ENCODE measurements at places on chromosomes 11 and 22.
A peak's percentile ranks its signal among the peaks of the same experiment; 100 is the strongest.

GRCh38 chr11:79062814-79063762 is 377.7 kb downstream of the TENM4 start:
- no peaks in the 10 kb centered on the region for H3K36me3 ChIP-seq
- no peak overlapping the region for H3K4me3 ChIP-seq
- no peaks in the 10 kb centered on the region for H3K4me1 ChIP-seq
- DNase-seq: no peak
- H3K27me3 ChIP-seq: no peaks in the 10 kb centered on the region
- H3K27ac ChIP-seq: no peak overlapping the region

GRCh38 chr11:38123673-38124072 is 1525.6 kb upstream of the RAG2 start:
- no peak overlapping the region for H3K4me3 ChIP-seq
- no peaks in the 10 kb centered on the region for H3K36me3 ChIP-seq
- no peaks in the 10 kb centered on the region for H3K27me3 ChIP-seq

- H3K36me3 ChIP-seq: no peaks in the 10 kb centered on the region
- H3K27ac ChIP-seq: no peak overlapping the region
- H3K4me1 ChIP-seq: no peaks in the 10 kb centered on the region
- H3K4me3 ChIP-seq: no peak overlapping the region
Observed at GRCh38 chr22:44217346-44217745, 36.6 kb downstream of the PARVG start.

- H3K4me3 ChIP-seq: no peak overlapping the region
- no peaks in the 10 kb centered on the region for H3K4me1 ChIP-seq
- no peaks in the 10 kb centered on the region for H3K27me3 ChIP-seq
Observed at GRCh38 chr11:82406611-82407010, 327.1 kb downstream of the FAM181B start.

DNA sequence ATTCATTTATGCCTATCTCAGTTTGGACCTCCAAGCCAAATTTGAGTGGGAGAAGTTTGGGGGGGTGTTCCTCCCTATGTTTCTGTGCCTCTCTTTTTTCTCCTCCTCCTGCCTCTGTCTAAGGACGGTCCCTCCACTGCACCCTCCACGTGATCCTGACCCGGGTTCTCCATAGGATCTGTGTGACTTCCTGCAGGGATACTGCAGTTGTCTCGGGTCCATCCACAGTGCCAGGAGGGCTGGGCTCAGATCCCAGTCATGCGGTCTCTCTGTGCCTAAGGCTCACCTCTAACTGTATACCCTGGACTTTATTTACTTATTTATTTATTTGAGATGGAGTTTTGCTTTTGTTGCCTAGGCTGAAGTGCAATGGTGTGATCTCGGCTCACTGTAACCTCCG is 1354.5 kb downstream of the BRD1 start:
- no peaks in the 10 kb centered on the region for H3K36me3 ChIP-seq
- no peaks in the 10 kb centered on the region for H3K27me3 ChIP-seq
- DNase-seq: no peak
- no peaks in the 10 kb centered on the region for H3K4me1 ChIP-seq
- H3K27ac ChIP-seq: no peak overlapping the region

DNA sequence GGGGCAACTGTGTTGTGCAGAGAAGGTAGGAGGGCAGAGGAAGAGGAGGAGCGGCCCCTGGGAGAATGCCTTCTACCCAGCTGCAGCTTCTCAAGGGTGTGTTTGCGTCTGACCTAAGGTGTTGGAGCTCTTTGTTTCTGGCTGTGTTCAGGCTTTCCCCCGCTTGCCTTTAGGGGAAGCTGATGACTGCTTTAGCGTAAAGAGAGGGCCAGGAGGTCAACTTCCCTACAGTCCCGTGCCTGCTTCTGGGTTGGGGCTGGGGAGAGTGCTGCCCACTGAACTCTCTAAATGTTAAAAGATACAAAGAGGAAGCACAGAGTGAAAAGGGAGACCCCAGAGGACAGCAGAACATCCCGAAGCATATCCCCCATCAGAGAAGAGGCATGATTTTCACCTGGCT is 99.2 kb downstream of the PTPRJ start:
- no peaks in the 10 kb centered on the region for H3K27me3 ChIP-seq
- H3K4me1 ChIP-seq: peaks cover 60% of the 10 kb centered on the region
- H3K27ac ChIP-seq: peak overlapping the region; percentile 61
- no peak for DNase-seq

- DNase-seq: no peak
- no peaks in the 10 kb centered on the region for H3K4me1 ChIP-seq
- H3K27me3 ChIP-seq: no peaks in the 10 kb centered on the region
- H3K4me3 ChIP-seq: no peak overlapping the region
- H3K36me3 ChIP-seq: peaks cover 2% of the 10 kb centered on the region
- H3K27ac ChIP-seq: no peak overlapping the region
Observed at GRCh38 chr11:14934641-14935351, 37.4 kb downstream of the CALCA start.

DNA sequence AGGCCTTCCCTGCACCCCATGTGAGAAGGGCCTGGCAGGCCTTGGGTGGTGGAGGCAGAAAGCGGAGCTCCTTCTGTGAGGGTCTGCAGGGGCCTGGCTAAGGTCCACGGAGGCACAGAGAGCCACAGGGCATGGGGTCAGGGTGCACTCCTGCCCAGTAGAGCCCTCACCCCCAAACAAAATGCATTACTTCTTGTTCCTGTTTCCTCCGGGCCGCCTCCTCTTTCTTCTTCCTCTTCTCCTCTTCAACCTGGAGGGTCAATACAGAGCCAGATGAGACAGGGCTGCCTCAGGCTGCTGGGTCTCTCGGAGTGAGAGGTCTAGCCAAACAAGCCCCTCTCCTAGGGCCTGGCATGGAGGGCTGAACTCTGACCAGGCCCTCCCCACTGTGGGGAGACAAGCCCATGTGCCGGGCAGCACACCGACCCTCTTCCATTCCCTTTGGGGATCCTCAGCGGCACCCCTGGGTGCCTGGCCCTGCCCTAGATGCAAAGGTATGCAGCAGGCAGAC is 10.3 kb upstream of the NAP1L4 start:
- peaks cover 6% of the 10 kb centered on the region for H3K4me1 ChIP-seq
- no peak overlapping the region for H3K4me3 ChIP-seq
- peak; percentile 17 for DNase-seq
- peaks cover 54% of the 10 kb centered on the region for H3K36me3 ChIP-seq
- H3K27ac ChIP-seq: peak overlapping the region; percentile 60

GRCh38 chr11:109788948-109789490 is 304.2 kb upstream of the ZC3H12C start:
- no peaks in the 10 kb centered on the region for H3K4me1 ChIP-seq
- no peak for DNase-seq
- no peak overlapping the region for H3K4me3 ChIP-seq
- H3K27me3 ChIP-seq: no peaks in the 10 kb centered on the region

DNA sequence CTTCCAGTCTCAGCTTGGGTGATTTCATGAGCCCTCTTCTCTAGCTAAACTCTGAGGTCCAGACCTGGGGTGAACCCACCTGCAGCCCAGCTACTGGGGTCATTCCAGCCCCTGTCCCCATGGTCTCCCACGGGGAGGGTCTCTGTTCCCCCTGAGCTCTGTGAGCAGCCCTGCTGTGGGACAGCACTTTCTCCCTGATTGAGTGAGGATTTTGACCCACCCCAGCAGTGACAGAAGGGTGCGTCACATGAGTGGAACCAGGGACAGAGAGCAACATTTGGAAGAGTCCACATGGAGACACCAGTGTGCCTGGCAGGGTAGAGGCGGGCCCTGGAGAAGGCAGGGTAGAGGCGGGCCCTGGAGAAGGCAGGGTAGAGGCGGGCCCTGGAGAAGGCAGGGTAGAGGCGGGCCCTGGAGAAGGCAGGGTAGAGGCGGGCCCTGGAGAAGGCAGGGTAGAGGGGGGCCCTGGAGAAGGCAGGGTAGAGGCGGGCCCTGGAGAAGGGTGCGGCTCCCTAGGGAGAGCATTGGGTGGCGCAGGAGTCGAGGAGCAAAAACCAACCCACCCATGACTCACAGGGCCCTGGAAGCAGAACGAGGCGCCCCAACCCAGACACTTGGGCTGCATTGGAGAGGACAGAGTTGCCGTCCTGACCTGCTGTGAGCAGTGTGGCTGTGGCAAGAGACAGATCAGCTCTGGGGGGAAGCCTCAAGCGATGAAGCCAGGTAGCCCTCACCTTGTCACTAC is 227.7 kb upstream of the B3GAT1 start:
- peaks cover 15% of the 10 kb centered on the region for H3K27me3 ChIP-seq
- no peak for DNase-seq
- no peak overlapping the region for H3K27ac ChIP-seq
- H3K4me3 ChIP-seq: no peak overlapping the region
- H3K4me1 ChIP-seq: no peaks in the 10 kb centered on the region

GRCh38 chr11:115119146-115119545 is 385.1 kb downstream of the CADM1 start:
- no peaks in the 10 kb centered on the region for H3K36me3 ChIP-seq
- no peaks in the 10 kb centered on the region for H3K27me3 ChIP-seq
- no peak overlapping the region for H3K4me3 ChIP-seq
- no peaks in the 10 kb centered on the region for H3K4me1 ChIP-seq
- no peak overlapping the region for H3K27ac ChIP-seq

DNA sequence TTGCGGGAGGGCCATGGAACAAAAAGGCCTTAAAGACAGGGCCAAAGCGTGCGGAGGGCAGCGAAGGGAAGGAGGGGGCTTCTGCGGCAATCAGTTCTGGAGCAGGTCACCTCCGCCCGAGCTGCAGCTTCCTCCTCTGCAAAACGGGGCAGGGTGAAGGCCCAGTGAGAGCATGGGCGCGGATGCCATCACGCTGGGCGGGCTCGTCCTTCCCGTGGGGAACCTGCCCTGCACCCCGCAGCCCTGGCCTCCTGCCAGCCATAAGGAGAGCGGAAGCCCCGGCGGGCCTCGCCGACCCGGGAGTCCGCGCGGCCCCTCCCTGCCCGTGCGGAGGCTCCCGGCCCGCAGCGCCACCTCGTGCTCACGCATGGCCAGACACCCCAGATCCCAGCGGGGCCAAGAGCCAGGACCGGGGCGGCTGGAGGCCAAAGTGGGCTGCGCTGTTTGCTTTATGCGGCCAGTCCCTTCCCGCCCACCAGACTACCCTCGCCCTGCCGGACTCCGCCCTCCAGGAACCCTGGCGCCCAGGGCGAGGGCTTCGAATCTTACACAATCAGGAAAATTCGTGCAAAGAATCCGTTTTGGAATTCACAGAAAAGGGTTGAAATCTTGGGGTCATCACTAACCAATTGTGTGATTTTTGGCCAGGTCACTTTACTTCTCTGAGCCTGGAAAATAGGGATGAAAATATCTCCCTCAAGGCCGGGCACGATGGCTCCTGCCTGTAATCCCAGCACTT is 16.1 kb downstream of the TSKU start:
- H3K4me3 ChIP-seq: peak overlapping the region; percentile 18
- DNase-seq: peak; percentile 83
- no peaks in the 10 kb centered on the region for H3K36me3 ChIP-seq
- peaks cover 49% of the 10 kb centered on the region for H3K27me3 ChIP-seq

- no peak for DNase-seq
- no peaks in the 10 kb centered on the region for H3K27me3 ChIP-seq
- H3K27ac ChIP-seq: no peak overlapping the region
- H3K4me3 ChIP-seq: no peak overlapping the region
- H3K36me3 ChIP-seq: no peaks in the 10 kb centered on the region
- no peaks in the 10 kb centered on the region for H3K4me1 ChIP-seq
Observed at GRCh38 chr11:122267602-122268001, 151.6 kb upstream of the BLID start.

GRCh38 chr22:20963201-20964052 is 3.6 kb upstream of the AIFM3 start:
- peaks cover 3% of the 10 kb centered on the region for H3K36me3 ChIP-seq
- peaks cover 73% of the 10 kb centered on the region for H3K27me3 ChIP-seq

DNA sequence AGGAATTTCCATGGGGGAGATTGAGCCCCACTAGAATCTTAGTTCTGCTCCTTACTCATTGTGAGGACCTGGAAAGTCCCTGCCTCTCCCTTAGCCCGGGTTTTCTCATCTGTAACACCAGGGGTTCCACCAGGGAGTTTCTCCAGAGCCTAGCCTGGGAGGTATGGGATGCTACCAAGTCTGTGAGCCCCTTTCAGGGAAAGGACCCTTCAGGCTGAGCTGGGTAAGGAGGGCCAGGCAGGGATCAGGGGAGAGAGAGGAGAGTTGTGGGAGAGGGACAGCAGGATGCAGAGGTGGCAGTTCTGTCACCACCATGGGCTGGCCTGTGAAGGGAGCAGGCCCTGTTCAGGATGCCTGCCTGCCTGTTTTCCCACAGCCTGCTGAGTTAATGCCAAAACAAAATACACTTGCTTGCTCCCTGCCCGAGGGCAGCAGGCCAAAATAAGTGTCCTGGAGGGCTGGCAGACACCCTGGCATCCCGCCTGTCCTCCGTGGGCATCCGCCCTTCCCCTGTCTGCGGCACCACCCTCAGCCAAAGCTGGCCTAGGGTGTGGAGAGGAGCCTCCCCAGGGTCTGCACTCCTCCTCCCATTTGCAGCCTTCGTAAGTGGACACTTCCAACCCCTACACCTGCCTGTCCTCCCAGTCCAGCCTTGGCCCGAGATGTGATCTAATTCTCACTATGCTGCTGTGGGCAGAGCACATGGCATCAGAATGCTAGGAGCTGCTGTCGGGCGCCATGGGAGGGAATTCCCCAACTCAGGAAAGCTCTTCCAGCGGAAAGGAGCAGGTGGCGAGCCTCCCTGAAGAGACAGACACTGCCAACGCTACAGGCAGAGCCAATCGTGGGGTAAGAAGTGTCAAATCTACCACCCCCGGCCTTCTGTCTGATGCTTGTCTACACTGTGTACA is 5.9 kb upstream of the FCHSD2 start:
- no peak overlapping the region for H3K27ac ChIP-seq
- H3K4me1 ChIP-seq: peaks cover 69% of the 10 kb centered on the region
- H3K4me3 ChIP-seq: no peak overlapping the region
- no peaks in the 10 kb centered on the region for H3K36me3 ChIP-seq

DNA sequence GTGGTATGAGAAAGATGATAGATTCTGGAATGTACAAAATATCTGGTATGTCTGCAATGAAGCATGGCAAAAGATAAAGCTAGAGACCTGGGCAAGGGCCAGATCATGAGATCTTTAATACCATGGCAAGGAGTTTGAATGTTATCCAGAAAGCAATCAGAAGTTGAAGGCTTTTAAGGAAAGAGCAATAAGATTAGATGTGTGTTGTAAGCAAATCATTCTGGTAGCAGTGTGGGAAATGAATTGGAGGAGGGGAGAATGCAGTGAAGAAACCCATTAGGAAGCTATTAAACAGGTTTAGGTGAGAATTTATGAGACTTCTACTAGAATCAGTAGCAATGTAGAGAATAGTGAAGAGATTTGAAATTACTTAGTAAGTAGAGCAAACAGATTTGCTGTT is 32.2 kb upstream of the SYT9 start:
- peaks cover 4% of the 10 kb centered on the region for H3K27me3 ChIP-seq
- H3K4me1 ChIP-seq: no peaks in the 10 kb centered on the region
- no peak for DNase-seq
- no peak overlapping the region for H3K27ac ChIP-seq

Data from activated naive CD4-positive, alpha-beta T cell treated with anti-CD3 and anti-CD28 coated beads, Interleukin-2, amount 10 ng/mL, durations not matched to agents 7 days and 5 days (primary cell).